ENCODE measurements at places on chromosomes 1 and 21.

GRCh38 chr1:238558156-238558555 lies 667.4 kb upstream of the ZP4 start:
- DNase-seq = no peak

DNA sequence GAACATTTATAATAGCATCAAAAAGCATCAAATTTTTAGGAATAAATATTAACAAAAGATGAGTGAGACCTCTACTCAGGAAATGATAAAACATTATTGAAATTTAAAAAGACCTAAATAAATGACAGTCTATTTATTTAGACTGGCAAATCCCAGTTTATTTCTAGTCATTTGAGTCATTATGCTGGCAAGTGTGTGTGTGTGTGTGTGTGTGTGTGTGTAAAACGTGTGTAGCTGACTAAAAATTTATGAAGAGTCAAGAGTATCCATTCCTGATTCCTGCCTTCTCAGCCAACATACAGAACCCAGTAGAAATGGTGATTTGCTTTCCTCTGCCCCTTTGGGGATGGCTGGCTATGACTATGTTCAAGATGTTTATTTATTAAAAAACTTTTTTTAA lies 46.2 kb downstream of the OSBPL9 start:
- no peak for DNase-seq

GRCh38 chr1:24893431-24893830 lies 36.6 kb downstream of the RUNX3 start:
- DNase-seq = no peak

DNA sequence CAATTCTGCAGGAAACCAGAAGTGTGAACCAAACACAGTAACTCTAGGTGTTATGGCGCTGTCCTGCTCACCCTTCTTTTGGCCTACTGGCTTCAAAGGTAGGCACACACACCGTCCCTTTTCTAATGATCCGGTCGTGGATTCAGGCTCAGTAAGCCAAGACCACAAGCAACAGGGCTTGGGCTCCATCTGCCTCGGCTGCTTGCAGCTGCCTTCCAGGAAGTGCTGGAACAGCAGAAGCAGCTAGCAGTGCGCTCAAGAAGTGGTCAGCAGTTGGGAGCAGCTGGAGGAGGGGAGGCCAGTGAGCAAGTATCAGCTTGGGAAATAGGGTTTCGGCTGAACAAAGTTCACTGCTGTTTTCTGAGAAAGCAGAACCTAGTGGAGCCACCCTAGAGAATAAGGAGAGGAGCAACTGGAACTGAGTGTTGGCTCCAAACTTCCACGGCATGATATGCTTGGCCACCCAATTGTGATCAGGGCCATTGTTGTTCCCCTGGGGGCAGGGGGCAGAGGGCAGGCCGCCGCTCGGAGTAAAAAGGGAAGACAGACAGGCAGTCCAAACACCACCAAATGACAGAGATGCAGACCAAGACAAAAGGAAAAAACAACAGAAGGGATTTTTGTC lies 173.4 kb downstream of the TOMM20 start:
- no peak for DNase-seq

DNA sequence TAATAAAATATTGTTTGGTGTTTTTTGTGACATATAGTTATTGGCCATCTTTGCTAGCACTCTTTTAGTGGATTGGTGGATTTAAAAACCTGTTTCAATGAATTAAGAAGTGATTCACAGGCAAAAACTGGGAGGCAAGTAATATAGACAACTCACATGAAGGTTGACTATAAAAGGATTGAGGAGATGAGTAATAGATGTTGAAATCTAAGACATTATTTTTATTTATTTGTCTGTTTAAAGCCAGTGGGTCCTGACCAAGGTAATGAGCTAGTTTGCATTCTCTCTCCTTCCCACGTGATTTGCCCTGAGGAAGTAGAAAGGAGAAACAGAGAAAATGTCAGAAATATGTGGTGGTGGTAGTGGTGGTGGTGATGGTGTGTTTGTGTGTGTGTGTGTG lies 351.5 kb upstream of the ZP4 start:
- DNase-seq = no peak

DNA sequence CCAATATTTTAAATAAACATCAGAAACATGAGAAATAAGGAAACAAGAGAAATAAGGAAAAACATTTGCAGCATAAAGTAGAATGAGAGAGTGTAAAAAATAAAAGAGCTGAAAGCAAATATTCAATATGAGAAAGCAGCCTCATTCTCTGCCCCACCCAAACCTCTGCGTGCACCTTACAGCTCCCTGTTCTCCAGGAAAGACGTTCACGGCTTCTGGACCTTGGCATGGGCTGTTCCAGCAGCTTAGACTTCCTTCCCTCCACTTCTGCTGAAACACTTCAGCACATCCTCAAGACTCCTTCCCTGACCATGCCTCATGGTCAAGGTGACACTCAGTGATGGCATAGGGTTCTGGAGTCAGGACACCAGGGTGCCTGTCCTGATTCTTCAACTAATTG lies 23.3 kb downstream of the ALPL start:
- no peak for DNase-seq

DNA sequence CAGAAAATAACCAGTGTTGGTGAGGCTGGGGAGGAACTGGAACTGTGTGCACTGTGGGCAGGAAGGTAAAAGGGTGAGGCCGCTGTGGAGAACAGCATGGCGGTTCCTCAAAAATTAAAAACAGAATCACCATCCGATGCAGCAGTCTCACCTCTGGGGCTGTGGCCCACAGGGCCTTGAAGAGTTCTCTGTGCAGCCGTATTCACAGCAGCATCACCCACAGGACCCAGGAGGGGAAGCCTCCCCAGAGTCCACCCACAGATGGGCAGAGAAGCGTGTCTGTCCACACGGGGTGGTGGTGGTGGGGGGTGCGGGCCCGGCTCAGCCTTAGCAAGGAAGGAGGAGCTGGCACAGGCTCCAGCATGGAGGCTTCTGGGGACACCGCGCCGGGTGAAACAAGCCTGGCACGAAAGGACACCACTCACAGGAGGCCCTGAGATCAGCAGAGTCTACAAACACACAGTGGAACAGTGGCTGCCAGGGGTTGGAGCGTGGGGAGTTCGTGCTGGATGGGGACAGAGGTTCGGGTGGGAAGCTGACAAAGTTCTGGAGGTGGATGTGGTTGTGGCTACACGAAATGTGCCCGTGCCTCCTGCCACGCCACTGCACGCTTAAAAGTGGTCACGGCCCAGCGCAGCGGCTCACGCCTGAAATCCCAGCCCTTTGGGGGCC lies 11.5 kb downstream of the MORN1 start:
- DNase-seq = no peak

GRCh38 chr1:61201035-61201434 lies 118.7 kb downstream of the NFIA start:
- DNase-seq = no peak

DNA sequence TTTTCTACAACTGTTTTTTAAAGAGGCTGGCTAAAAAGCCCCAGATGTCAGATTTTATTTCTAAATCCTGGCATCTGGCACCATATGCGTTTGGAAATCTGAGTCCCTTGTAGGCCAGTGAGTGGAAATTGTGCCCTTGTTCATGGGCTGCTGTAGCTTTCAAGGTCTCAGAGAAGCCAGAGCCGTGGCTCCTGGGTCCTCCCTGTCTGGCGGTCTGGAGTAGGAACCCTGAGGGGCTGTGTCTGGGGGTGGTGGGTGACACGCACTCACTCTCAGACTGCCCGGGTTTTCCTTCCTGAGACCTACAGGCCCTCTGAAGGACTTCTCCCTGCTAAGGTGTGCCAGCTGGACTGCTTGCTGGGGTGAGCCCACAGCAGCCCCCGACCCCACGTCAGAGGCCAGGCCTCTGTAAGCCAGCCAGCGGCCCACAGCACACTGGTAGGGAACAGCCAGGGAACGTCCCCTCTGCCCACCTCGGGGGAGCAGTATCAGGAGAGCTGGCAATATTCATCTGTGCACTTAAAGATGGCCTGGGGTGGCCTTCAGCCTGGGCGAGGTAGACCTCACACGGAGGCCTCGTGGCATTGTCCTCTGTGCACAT lies 151.5 kb downstream of the PEX14 start:
- DNase-seq = no peak

DNA sequence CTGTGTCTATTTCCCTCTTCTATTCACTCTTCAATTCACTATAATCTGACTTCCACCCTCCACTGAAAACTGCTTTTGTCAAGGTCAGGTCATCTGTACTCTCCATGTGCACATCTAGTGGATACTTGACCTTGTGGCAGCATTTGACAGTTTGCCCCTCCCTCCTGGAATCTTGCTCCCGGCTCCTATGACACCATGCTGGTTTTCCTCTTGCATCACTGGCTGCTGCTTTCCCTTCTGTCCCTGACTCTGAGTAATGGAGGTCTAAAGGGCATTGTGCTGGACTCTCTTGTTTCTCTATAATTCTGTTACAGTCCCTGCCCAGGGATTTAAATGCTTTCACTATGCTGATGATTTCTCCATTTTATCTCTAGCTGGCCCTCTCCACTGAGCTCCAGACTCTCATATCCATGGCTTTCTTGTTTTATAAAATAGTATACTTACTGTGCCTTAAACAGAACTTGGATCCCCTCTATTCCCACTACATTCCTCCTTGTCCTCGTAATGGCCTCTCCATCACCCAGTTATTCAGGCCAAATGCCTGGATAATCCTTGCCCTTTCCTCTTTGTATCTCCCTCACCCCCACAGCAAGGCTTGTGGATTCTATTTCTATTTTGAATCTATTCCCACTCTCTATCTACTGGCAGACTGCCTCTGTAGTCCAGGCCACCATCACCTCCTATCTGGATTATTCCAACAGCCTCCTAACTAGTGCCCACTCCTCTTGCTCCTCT lies 36.8 kb upstream of the PODN start:
- DNase-seq = no peak

DNA sequence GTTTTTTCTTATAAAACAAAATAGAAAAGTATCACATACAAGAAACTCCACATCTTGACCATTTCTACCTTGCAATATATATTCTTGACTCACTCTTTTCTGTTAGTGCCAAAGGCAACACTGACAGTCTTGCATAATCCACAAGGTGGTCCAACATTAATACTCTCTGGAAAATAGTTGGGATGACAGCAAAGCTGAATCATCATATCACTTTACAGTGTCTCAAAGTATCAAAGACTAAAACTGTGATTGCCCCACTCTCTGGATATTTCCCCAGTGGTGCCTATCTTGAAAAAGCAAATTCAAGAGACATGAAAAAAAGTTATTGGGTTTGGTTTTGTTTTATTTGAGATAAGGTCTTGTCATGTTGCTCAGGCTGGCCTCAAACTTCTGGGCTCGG lies 14.6 kb upstream of the TGFBR3 start:
- no peak for DNase-seq

DNA sequence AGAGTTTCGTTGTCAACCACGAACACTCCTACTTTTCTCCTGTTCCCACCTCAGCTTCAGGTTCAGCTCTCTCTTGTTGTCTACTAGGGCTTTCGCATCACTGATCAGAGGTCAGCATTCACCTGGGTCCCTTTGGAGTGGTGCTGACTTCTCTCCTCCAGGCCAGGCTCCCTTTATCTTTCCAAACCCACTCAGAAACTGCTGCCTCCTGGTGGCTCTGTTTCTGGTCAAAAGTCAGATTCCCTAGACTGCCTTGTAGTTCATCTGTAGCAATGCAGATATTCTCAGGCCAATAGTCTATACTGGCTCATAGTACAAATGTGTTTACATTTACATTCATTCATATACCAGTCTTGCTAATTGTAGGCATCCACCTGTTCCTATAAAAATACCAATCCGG lies 6.4 kb upstream of the ERI3 start:
- DNase-seq = no peak

- DNase-seq = no peak
Measured at GRCh38 chr1:169508432-169509338, 22.9 kb upstream of the SLC19A2 start.

GRCh38 chr1:201476670-201477344 lies 7.8 kb upstream of the PHLDA3 start:
- no peak for DNase-seq

DNA sequence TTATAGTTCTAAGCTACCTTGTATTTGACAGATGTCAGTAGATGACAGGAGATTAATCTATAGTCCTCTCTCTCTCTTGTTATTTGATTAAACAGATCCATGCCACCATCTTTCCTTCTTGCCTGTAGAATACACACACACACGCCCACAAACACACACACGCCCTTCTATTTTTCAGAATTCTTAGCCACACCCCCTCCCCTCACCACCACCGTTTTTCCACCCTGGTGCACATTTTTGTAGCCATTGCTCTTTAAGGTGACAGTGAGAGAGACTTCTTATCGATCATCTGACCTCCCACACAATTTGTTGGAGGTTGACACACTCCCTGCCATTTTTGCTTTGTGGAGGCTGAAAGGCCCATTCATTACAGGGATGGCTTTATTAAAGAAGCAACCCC lies 123.2 kb downstream of the NTNG1 start:
- no peak for DNase-seq

- no peak for DNase-seq
Measured at GRCh38 chr1:24904731-24905354, 25.2 kb downstream of the RUNX3 start.

DNA sequence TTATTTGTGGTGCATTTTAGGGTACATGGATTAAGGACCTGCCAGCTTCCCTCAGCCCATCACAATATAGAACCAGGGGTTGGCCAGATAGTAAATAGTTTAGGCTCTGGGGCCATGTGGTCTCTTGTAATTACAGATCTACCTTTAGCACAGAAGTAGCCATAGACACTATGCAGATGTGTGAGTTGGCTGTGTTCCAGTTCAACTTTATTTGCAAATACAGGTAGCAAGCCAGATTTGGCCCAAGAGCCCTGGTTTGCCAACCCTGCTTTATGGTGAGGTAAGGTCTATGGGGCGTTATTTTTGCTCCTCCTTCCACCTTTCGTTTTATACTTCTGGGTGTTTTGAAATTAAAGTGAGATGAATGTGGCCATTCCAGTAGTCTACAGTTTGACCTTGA lies 48.7 kb downstream of the MRPS6 start:
- no peak for DNase-seq

DNA sequence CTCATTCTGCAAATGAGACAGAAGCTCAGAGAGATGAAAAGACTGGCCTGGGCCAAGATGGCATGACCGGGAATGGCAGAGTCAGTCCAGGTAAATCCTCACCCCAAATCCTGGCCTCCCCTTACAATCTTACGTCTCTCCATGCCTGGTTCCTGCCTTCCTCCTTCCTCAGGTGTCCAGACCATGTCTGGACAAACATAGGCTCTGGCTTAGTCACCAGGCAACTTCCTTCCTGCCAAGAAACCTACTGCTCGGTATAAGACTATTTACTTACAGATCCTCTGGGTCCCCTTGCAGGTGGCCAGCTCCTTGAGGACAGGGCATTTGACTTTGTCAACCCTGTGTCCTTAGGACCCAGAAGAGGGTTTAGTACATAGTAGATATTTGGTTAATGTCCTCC lies 69.4 kb upstream of the ROR1 start:
- no peak for DNase-seq

GRCh38 chr1:248140846-248141245 lies 4.1 kb upstream of the OR2M5 start:
- DNase-seq = no peak

GRCh38 chr1:227621211-227621610 lies 57.9 kb downstream of the ZNF678 start:
- no peak for DNase-seq

DNA sequence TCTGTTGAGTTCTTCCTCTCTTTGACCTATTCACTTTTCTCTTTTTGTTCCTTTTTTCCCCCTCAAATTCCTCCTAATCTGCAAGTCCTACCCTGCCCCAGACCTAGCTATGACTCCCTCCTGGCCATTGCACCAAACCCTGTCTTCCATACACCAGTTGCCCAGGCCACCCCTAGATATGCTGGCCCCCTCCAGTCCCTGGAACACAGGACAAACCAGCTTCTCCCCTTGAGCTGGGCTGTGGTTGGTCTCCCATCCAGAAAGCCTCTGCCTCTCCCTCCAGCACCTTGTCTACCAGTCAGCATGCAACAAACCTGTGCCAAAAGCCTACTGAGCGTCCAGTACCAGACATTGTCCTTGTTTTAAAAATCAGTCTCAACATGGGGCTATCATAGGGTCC lies 59.4 kb downstream of the ELK4 start:
- DNase-seq = no peak

Measured in activated CD4-positive, alpha-beta T cell treated with anti-CD3 and anti-CD28 coated beads, Interleukin-2, Interleukin-4, amounts not matched to agents 100 ng/mL and 50 ng/mL, durations not matched to agents 16 hours and 8 hours (primary cell).